OCI-LY7 (cell line): ENCODE measurements at places on chromosomes 5 and 9.

GRCh38 chr5:133603711-133604110, 8.6 kb downstream of the FSTL4 start:
- DNase-seq = no peak

- DNase-seq = no peak
These were observed 304.2 kb downstream of the ENC1 start for GRCh38 chr5:74336297-74336696.

DNA sequence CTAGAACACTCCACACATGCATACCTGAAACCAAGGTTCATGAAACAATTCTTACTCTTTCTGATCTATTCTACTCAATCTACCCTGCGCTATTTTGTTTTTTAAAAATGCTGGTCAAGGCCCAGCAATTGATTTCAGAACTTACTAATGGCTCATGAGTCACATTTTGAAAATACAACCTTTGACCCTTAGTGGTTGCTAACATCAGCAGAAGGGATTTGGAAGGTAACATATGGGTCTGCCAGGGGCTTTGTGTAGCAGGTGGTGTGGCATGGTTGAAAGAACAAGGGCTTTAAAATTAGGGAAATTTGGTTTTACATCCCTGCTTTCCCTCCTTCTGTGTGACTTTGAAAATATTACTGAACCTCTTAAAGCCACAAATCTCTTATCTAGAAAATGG, 101.4 kb downstream of the ATG10 start:
- DNase-seq = no peak

DNA sequence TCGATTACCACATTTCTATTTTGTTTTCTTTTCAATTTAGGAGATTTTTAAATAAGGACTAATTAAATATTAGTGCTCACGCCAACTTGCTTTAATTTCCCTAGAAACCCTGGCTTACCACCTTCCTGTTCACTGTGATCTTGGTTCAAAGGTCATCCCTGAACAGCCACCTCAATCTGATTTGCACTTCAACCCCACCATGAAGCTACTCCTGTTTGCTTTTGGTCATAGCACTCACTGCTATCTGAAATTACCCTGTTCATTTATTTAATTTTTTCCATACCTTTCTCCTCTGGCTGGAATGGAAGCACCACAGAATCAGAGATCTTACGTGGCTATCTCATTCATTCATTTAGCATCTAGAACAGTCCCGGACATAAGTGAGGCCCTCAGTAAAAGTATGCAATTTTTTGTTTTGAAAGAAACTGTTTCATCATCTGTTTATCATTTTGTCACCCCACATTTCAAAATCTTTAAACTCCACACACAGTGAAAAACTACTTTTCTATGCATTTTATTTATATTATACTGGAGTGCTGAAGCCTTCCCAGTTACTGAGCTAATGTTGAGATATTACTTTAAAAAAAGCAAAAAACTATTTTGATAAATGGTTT, 17.2 kb upstream of the ADAMTSL1 start:
- no peak for DNase-seq

- DNase-seq = no peak
These were observed 10.6 kb upstream of the PARP8 start for GRCh38 chr5:50655810-50656205.

DNA sequence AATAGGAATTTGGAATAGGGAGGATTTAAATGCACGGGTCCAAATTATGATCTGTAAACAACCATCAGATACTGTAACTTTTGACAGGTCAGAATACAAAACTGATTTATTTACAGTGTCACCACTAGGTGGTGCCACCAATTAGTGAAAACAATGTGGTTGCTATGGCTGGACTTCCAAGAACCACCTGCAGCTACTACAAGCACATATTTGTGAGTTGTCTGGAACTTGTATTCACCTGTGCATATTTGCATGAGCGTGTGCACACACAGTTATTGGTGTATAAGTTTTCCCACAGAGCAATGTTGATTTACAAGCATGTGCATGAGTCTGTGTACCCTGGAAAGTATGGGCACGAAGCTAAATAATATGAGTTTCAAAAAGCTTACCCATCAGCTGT, 3.0 kb upstream of the HRCT1 start:
- DNase-seq = peak; percentile 76

GRCh38 chr5:79575996-79576395, 36.2 kb upstream of the TENT2 start:
- no peak for DNase-seq

GRCh38 chr9:126611592-126612325, 2.0 kb upstream of the LMX1B start:
- DNase-seq = peak; percentile 46

GRCh38 chr5:7464182-7464581, 68.2 kb downstream of the ADCY2 start:
- no peak for DNase-seq

- DNase-seq = no peak
These were observed 42.5 kb upstream of the SLC9A3 start for GRCh38 chr5:566636-567309.
